ENCODE measurements at places on chromosomes 3 and 15.

- DNase-seq = no peak
Observed at GRCh38 chr3:56744016-56744415, 57.7 kb downstream of the ARHGEF3 start.

DNA sequence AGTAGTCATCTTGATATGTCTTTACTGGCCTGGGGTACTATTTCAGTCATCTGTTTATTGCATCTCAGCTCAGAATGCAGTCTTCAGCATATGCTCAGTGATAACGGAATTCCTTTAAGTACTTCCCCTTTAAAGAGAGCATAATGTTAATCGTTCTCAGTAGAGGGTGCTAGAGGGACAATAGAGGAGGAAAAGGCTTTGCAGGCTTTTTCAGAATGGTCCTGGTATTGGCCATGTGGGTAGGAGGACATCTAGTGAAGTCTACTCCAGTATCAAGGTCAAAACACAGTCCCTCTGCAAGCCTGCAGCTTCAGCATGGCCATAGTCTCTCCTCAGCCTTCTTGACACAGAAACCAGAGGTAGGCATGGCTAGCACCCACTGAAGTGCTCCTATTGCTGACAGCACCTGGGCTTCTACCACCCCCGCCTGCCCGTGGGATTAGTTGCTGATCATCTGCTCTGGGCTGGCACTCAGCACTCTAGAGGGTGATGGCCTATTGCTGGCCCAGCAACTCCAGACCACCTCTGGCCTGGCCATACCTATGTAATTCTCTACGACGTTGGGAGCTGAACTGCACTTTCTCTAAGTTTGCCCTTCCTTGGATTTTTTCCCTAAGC is 65.4 kb downstream of the KCNH8 start:
- no peak for DNase-seq

DNA sequence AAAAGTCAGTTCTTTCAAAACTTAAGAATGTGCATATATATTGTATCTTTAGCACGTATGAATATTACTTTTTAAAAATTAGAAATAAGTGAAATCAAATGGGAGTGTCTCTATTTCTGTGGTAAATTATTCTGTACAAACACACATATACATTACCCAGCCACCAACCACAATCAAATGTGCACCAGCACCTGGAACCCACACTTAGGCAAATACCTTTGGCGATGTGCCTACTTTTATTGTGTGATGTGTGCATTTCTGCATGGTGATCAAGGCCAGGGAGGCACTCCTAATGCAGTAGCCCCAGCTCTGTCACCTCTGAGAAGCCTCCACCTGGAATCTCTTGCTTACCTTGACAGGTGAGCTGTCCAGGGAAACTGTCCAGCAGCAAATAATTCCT is 76.9 kb downstream of the PIK3R4 start:
- DNase-seq = no peak

GRCh38 chr3:133856316-133856715 is 39.4 kb downstream of the RAB6B start:
- peak; percentile 3 for DNase-seq

GRCh38 chr3:5001135-5001534 is 21.9 kb downstream of the BHLHE40 start:
- no peak for DNase-seq

DNA sequence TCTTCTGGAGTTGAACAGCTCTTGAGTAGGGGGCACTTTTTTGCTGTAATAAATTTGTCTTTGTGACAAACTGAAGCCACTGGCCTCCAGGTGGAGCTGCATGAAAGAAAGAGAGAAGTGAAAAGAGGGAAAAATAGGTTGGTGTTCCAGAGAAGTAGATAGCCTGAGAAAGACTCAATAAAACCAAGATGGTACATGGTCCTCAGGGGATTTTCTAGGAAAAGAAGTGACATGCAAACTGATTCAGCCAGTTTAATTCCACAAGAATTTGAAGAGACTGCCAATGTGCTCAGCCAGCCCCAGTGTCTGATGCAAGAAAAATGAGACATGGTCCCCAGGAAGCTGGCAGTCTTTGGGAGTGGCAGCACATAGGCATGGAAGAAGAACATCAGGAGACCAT is 152.7 kb downstream of the CD47 start:
- no peak for DNase-seq

GRCh38 chr3:146550743-146551510 is 6.5 kb upstream of the PLSCR1 start:
- peak; percentile 89 for DNase-seq
